ENCODE measurements at places on chromosomes 13 and 19.

GRCh38 chr13:25291691-25292090 lies 4.4 kb upstream of the MTMR6 start:
- no peak for DNase-seq

GRCh38 chr13:76594435-76594834 lies 291.8 kb downstream of the KCTD12 start:
- DNase-seq = no peak

- no peak for DNase-seq
Measured at GRCh38 chr13:93499991-93500390, 273.4 kb downstream of the GPC6 start.

DNA sequence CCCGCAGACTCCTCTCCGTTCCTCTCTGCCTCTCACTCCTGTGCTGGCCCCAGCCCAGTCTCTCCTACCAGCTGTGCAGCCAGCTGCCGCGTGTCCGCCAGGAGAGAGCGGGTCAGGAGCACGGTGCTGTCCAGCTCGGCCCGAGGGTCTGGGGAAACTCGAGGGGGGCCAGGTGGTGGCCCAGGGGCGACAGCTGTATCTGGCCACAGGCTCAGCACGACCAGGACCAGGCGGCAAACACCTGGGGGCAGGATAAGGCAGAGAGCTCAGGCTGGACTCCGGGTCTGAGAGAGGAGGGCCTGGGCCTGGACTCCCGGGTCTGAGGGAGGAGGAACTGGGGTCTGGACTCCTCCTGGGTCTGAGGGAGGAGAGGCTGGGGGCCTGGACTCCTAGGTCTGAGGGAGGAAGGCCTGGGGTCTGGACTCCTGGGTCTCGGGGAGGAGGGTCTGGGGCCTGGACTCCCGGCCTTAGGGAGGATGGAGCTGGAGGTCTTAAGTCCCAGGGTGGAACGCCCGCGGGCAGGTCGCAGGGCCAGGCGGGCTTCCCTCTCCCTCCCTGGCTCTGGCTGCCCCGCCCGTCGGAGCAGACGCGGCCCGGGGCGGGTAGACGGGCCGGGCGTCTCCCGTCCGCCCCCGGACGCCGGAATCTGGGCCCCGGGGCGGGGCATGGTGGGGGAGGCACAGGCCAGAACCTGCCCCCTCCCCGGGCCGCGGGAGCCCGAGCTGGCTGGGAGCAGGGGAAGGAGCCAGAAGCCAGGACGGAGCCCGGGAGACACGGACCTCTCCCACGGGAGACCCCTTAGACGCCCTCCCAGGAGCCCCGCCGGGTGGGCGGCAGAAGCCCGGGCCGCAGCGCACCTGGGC lies 1.3 kb downstream of the IL11 start:
- no peak for DNase-seq

DNA sequence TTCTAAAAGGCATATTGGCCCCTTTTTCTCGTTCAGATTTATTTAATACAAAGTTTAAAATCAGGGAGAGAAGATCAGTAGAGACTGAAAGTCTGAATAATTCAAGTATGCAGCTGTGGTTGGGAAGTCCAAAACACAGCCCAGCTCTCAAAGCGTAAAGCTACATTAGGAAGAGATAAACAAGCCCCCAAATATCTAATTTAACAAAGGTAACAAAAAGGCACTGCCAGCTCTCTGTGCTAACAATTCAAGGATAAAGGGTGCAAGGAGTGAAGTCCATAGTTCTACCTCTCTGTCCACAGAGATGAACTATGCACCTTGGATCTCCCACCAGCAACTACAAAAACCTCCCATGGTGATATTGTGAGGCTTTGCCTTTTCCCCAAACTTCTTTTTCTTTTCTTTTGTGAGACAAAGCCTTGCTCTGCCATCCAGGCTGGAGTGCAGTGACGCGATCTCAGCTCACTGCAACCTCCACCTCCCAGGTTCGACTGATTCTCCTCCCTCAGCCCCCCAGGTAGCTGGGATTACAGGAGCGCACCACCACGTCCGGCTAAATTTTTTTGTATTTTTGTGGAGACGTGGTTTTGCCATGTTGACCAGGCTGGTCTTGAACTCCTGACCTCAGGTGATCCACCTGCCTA lies 104.4 kb downstream of the LHFPL6 start:
- DNase-seq = no peak

Measured in T-helper 2 cell (primary cell).